ENCODE measurements at places on chromosomes 3 and 15.

DNA sequence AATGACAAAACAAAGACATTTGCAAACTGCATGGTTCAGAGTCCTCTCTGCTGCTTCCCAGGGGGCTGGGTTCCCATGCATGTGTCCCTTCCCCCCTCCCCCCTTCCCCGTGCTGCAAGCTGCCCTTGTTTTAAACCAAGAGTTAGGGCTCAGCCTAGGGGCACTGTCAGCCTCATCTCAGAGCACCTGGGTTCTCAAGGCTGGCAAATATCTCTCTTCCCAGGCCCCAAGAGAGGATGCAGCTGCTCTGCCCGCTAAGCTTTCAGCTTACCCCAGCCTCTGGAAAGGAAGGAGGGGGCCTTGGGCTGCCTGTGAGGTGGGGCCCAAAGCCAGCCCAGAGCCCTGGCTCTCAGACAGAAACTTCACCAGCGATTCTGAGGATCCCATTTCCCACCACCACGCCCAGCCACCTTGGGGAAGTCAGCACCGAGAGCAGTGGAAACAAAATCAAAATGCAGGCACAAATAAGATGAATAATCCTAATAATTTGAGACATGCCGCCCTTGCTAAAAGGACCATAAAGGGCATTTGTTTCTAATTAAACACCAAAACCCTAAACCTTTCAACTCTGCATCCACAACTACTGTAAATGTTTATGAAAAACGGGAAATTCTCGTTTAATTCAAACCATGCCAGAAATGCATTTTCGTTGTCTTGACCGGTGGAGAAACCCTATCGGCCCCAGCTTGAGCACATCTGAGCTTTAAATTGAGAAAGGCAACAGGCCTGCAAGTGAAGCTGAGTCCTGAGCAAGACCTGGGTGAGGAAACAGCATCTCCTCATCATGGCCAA, 67.7 kb upstream of the WNT5A start:
- DNase-seq = no peak

DNA sequence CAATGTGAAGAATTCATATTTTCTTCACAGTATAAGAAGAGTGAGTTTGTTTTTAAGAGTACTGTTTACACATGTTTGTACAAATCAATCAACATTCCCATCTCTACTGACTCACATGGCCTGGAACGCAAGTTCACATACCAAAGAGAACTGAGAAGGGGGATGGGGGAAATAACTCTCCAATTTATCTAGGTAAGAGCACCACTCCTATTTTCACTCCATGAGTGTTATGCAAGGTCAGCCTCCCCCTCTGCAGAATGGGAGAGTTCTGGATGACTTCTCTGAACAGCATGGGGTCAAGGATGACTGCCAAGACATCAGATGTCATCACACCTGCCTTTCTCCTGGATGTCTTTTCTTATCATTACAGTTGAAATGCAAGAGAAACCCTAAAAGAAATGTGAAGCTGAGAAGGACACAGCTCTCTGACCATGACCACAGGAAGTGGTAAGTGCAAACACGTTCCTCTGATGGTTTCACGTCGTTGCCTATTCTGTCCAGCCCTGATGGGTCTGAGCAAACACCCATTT, 95.2 kb downstream of the SEMA6D start:
- no peak for DNase-seq

DNA sequence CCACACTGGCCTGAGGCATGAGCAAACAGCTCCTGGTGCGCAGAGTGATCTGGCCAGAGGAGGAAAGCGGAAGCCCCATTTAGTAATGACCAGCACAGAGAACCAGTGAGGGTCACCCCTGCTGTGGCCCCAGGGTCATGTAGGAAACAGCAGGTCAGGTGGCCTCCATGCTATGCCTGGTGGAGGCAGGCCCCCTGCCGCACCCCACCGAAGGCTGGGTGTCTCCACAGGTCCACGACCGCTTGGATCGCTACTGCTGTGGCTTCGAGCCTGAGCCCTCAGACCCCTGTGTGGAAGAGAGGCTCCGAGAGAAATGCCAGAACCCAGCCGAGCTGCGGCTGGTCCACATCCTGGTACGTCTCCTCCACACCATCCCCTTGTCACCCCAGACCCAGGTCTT, 52.6 kb downstream of the POMGNT2 start:
- no peak for DNase-seq

DNA sequence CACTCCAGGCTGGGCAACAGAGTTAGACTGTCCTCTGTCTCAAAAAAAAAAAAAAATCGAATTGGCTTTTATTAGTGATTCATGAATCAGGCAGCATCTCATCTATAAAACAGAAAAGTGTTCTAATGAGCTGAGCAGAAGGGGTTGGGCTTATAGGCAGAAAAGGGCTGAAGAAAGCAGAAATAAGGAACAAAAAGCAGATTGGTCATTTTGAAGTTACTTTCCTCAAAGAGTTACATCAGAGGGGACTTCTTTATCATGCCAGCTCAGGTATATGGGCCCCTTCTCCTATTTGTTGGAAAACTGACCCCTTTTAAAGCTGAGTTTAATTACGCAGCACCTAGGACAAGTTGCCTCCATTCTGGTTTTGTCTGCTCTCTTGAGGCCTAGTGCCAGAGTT, 722 bp upstream of the POGLUT1 start:
- no peak for DNase-seq
